Activated CD4-positive, CD25-positive, alpha-beta regulatory T cell treated with anti-CD3 and anti-CD28 coated beads, Interleukin-2, amount 50 U/mL, for 24 hours (primary cell): ENCODE measurements at places on chromosomes 7 and 10.

DNA sequence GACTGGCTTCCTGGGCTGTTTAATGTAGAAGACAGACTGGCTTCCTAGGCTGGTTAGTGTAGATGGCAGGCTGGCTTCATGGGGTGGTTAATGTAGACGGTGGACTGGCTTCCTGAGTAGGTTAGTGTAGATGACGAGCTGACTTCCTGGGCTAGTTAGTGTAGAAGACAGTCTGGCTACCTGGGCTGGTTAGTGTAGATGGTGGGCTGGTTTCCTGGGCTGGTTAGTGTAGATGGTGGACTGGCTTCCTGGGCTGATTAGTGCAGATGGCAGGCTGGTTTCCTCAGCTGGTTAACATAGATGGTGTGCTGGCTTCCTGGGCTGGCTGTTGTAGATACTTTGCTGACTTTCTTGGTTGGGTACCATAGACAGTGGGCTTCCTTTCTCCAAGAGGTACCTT, 122.9 kb upstream of the PPP2R2D start:
- ATAC-seq: no peak

- no peak for ATAC-seq
These were observed 649.0 kb upstream of the ANKRD30A start for GRCh38 chr10:36476399-36476798.

GRCh38 chr10:6586501-6586900, 6.4 kb upstream of the PRKCQ start:
- ATAC-seq: peak; percentile 7

- ATAC-seq: peak; percentile 62
These were observed 15.6 kb downstream of the SHH start for GRCh38 chr7:155796381-155797261.

- ATAC-seq: no peak
These were observed 221.0 kb downstream of the GLRX3 start for GRCh38 chr10:130357226-130357625.

DNA sequence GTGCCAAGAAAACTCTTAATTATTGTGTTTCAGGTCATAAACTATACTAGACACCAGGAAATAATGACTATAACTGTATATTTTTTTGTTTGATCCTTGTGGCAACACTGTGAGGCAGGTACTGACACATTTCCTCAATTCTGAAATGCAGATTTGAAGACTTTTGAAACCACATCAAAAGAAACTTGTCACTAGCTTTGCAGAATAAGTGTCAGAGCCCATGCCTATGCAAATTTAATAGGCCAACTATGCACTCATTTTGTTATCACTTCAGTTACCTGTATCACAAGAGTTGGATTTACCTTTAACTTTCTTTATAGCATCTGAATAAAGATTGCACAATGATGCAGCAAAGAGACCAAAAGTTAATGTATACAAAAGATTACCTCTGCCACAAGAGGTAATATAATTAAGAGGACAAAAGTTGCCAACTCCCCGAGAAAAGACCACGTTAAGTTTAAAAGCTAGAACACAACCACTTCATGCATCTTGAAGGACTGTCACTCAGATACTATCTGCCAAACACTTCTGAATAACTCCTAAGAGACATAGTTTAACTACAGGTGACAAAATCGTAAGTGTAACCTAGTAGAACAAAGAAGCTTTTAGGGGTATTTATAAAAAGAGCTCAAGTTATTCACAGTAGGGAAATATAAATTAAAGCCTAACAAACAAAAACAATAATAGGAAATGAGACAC, 80.5 kb downstream of the ELAPOR2 start:
- peak; percentile 96 for ATAC-seq

GRCh38 chr10:75530299-75530698, 98.9 kb downstream of the LRMDA start:
- ATAC-seq: no peak

DNA sequence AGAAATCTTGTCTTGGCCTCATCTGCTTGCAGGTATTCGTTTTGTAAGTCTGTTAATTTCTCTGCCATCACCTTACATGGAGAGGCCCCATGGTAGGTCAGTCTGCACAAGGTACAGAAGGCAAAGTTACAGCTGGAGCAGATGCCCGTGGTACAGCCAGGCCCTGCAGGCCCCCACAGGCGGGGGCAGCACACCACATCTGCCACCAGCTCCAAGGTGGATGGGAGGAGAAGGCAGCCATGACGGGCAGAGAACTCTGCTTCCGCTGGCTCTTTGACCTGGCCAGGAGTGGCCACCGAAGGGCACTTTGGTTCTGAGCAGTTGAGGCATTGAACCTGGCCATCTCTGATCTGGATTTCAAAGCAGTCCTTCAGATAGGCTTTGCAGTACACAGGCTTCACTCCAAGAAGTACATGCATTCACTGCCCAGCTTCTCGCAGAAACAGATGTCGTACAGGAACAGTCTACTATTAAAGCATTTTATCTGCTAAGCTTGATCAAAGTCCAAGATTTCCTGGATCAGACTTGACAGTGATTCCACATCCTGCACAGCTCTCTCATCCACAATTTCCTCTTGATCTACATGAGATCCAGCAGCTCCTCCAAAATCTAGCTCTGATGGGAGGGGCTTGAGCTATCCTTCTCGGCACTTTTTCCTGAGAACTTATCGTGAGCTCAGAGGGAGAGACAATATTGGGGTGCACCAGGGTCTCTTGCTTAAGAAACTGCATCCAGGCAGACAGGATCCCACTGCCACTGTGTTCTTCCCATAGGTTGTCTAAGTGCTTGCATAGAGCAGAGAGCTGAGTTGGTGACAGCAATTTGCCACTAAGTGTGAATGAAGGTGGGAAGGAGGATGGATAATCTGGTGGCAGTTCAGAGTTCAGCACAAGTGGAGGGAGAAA, 120.7 kb downstream of the TRRAP start:
- no peak for ATAC-seq

DNA sequence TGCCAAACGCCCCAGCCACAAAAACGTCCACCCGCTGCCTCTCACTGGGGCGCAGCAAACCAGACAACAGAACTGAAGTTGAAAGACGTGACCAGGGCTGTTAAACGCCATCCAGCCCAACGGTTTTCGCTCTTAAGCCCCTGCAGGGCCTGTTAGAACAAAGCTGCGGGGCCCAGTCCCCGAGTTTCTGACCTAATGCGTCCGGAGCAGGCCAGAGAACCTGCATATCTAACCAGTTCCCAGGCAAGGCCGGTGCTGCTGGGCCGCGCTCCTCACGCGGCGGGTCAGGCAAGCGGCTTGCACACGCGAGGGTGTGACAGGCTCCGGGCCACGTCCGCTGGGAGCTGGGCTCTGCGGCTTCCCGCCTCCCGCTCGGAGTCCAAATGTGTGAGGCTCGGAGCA, 87.0 kb downstream of the PTPRN2 start:
- no peak for ATAC-seq

DNA sequence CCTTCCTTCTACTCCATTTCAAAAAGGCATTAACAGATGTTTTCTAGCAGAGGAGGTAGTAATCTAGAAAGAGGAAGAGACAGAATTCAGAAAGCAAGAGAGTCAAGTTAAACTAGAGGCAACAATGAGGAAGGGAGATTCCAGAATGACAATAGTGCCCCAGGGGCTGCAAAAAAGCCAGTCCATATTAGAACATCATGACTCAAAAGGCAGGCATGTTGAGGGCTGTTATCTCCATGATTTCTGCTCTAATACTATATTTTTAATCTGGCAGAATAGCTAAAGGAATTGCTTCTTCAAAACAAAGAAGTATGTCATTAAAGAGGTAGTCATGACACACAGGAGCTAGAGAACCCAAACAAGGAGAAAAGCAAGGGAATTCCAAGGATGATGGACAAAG, 599.6 kb downstream of the INHBA start:
- ATAC-seq: no peak

DNA sequence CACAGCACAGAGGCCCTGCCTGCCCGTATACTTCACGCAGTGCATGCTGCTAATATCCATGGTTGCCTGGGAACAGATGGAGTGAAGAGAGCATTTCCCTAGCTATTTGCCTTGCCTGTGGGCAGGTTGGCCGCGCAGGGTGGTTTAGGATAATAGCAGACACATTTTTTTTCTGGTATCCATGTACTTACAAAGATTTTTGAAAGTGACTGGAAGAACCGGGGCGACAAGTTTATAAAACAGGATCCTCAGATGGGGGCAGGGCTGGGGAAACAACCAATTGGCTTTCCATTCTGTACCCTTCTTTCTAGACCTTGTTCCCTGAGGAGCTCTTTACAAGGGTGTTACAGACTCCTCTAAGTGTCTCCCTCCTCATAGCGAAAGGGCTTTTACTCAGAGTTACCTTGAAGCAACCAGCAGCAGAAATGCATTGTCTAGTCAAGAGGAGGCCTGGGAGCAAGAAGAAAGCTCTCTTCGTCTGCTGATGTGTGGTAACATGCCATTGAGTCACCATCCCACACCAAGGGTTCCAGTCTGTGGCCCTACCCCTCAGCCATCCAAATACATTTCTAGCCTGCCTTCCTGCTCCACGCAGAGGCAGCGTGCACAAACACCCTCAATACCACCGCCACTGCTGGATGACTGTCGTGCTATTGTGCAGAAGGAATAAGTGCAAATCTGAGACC, 31.5 kb downstream of the MTURN start:
- no peak for ATAC-seq

- no peak for ATAC-seq
These were observed 281.0 kb upstream of the PTER start for GRCh38 chr10:16155834-16156233.

GRCh38 chr7:108425714-108426275, 30.4 kb downstream of the NRCAM start:
- ATAC-seq: no peak

GRCh38 chr7:1537535-1538412, 7.3 kb downstream of the MAFK start:
- no peak for ATAC-seq
